NCI-H2081 treated with DMSO at 0.1 percent for 48 hours (cell line): ENCODE measurements at places on chromosomes 1 and 21.

GRCh38 chr1:83503153-83503552 lies 495.8 kb downstream of the TTLL7 start:
- DNase-seq, result no peak

DNA sequence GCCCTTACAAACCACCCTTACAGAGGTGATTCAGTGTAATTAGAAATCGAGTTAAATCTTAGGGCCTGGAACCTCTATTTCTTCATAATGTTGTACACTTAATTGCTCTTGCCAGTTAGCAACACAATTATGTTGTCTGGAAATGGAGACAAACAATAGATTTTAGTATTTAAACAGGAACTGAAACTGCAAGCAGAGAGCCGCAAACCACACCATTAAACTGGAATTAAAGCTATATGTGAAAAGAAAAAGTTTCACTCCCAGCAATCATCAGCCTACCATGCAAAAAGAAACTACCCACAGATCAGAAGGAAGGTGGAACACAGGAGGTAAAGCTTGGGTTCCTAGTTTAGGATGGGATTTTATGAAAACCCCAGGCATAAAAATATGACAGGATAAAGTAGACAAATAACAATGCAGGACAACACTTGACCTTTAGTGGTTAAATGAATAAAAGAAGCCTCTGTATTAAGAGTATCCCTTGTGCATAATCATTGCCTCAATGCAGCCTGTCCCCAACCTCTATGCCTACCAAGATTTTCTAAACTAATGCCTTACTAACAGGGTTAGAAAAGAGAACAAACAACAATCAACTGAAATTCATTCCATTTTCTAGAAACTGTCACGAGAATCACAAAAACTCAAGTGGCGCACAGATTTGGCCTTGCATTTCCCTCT lies 304.3 kb upstream of the ESRRG start:
- no peak for DNase-seq

GRCh38 chr1:18108299-18109057 lies 880 bp downstream of the IGSF21 start:
- no peak for DNase-seq

GRCh38 chr1:36301220-36301619 lies 4.9 kb upstream of the SH3D21 start:
- DNase-seq, result no peak

DNA sequence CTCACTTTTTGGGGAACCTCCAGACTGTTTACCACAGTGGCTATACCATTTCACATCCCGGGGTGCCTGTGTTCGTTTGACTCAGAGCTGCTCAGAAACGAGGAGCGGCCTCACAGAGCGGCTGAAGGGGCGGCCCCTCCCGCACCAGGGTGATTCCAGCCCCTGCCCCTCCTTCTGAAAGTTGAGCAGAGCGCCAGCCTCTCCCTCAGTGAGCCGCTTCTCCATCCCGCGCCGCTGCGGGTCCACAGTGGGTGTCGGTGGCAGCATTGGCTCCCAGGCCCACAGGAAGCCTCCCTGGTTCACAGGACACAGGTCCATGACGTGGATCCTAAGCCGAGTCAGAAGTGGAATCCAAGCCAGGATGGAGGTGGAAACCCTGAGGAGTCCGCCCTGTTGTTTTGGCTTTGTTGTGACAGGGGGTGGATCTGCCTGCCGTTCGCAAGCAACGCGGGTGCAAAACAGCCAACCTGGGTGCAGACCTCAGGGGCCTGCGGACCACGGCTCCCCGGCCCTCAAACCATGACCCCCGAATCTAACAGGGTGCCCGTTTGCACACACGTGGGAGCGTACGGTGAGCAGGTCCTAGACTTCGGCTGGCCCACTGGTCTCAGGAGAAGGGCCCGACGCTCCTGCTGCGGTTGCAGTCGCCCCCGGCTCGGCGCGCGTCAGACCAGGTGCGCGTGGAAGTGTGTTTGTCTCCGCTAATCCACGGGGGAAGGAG lies 186.8 kb upstream of the ARHGEF16 start:
- no peak for DNase-seq

DNA sequence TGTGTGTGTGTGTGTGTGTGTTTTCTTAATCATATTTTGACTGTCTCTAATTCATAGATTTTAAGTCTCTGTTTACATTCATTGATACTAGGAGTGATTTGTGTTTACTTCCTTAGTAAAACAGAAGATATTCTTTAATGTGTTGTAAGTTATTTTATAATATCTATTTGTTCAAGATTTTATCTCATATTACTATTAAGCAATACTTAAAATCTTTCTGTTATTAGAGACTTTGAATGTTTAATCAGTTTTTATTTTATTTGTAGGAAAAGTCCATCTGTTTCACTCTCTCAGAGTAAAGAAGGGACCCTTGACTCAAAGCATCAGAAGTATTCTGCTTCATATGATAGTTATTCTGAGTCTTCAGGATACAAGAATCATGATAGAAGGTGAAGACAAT lies 89.2 kb downstream of the CEP350 start:
- no peak for DNase-seq

DNA sequence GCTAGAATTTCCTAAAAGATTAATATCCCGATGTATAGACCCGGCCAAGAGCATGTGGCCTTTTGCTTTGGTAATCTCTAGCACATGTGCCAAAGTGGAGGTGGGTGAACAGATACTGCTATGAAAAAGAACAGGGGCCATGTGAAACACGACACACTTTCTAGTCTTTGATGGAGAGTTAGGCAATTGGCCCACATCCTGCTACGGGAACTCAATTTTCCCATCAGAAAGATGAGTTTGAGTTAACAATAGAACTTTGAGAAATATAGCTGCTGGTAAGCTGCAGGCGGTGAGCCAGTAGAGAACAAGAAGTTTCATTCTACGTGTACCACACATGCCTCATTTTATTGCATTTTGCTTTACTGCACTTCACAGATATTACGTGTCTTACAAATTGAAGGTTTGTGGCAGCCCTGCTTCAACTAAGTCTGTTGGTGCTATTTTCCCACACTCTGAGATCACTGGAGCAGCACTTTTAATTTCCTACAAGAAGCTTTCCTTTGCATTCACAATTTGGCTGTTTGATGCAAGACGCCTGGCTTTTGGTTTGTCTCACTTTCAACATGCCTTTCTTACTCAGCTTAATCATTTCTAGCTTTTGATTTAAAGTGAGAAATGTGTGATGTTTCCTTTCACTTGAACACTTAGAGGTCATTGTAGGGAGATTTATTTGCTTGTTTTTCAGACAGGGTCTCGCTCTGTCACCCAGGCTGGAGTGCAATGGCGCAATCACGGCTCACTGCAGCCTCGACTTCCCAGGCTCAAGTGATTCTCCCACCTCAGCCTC lies 46.3 kb downstream of the HTR6 start:
- no peak for DNase-seq

DNA sequence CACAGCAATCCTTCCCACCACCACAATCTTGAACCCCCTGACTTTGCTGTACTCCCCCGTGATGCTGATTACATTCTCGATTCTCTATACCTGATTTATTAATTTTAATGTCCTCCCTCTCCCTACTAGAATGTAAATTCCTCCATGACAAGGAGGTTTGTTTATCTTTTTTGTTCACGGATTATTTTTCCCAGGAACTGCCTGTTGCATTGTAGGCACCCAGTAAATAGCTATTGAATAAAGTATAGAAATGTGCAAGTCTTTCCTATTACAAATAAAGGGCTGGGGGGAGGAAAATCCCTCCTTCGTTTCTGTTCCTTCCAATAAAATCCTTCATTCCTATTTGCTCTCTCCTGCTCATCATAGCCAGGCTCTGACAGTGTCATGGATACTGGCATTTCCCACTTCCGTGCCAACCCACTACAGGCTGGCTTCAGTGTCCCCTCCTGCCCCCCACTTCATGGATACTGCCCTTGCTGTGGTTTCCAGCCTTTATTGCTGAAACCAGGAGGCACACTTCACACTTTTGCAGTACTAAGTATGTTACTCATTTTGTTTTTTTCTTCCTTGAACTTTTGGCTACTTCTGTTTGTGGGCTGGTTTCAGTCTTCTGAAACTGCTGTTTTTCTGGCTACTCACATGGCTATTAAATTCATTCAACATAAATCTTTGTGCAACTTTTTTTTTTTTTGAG lies 7.5 kb downstream of the KIF1B start:
- no peak for DNase-seq

- no peak for DNase-seq
These were observed 1.9 kb downstream of the ANKRD34A start for GRCh38 chr1:145962157-145963102.

GRCh38 chr1:205315008-205315618 lies 6.4 kb downstream of the NUAK2 start:
- no peak for DNase-seq

- DNase-seq, result no peak
These were observed 15.8 kb downstream of the SYNJ1 start for GRCh38 chr21:32712043-32712442.

DNA sequence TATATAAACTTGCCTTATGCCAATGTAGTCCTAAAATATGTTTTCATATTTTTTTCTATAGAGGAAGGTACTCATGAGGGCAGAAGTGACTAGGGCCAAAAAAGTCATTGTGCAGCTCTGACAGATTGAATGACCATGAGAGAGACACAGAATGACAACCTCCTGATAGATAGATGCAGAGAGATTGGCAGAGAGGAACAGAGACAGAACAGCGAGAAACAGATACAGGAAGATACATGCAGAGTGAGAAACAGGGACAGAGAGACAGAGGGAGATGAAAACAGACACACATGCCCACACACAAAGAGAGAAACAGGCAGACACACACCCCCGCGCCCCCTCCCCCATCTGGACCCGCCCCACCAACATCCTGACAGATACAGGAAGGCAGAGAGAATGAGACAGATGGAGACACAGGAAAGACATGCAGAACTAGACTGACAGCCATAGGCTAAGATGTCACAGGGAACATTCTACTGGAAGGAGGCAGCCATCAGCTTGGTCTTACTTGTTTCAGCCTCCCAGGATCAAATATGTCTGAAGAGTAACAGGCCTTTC lies 211.1 kb downstream of the ST6GALNAC3 start:
- no peak for DNase-seq

DNA sequence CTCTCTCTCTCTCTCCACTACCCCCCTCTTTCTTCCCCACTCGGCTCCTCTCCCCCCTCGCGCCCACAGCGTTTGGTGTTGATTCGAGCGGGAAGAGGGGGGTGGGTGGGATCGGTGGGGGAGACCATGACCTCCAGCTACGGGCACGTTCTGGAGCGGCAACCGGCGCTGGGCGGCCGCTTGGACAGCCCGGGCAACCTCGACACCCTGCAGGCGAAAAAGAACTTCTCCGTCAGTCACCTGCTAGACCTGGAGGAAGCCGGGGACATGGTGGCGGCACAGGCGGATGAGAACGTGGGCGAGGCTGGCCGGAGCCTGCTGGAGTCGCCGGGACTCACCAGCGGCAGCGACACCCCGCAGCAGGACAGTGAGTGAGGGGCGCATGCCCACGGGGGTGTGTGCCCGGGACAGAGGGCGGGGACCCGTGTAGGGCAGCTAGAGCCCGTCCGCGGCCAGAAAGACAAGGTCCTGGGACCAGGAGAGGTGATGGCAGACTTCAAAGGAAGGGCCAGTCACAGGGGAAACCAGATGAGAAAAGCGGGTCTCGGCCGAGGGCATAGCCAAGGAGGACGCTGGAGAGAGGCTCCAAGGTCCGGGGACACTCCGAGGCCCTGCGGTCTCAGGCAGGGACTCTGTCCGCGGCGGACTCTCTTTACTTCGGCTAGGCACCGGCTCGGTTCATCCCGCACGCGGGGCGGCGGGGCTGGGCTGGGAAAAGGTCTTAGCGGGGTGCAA lies at the start of gene PRRX1:
Gene PRRX1 (plus strand): TSS at position 39 of the 735 bp plus-strand sequence. CDS start 88 bp downstream, at position 127.
- no peak for DNase-seq

DNA sequence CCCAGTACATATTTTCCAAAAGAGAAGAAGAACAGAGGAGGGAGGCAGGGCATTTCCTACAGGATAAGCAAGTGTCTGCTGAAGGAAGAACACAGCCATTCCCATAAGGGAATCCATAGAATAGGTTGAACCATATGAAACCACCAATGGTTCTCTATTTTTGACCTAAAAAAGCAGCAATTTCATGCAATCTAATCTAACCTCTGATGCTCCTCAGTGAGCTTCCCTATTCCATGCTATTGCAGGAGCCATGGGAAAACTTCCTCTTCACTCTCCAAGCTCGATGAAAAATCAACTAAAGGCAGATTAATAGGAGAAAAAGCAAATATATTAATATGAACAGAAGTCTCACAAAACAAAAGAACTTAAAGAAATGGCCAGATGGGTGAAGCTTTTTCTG lies 50.5 kb downstream of the SIPA1L2 start:
- DNase-seq, result no peak

DNA sequence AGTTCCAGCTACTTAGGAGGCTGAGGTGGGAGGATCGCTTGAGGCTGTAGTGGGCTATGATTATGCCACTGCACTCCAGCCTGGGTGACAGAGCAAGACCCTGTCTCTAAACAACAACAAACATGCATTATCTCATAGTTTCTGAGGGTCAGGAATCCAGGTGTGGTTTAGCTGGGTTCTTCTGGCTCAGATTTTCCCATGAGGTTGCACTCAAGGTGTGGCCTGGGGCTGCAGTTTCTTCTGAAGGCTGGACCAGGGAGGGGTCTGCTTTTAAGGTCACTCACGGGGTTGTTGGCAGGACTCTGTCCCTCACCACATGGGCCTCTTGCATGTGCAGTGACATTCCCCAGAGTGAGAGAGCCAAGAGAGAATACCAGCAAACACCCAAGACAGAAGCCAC lies 77.0 kb downstream of the EPHB2 start:
- no peak for DNase-seq

GRCh38 chr1:204714861-204715511 lies 29.4 kb upstream of the LRRN2 start:
- DNase-seq, result no peak

DNA sequence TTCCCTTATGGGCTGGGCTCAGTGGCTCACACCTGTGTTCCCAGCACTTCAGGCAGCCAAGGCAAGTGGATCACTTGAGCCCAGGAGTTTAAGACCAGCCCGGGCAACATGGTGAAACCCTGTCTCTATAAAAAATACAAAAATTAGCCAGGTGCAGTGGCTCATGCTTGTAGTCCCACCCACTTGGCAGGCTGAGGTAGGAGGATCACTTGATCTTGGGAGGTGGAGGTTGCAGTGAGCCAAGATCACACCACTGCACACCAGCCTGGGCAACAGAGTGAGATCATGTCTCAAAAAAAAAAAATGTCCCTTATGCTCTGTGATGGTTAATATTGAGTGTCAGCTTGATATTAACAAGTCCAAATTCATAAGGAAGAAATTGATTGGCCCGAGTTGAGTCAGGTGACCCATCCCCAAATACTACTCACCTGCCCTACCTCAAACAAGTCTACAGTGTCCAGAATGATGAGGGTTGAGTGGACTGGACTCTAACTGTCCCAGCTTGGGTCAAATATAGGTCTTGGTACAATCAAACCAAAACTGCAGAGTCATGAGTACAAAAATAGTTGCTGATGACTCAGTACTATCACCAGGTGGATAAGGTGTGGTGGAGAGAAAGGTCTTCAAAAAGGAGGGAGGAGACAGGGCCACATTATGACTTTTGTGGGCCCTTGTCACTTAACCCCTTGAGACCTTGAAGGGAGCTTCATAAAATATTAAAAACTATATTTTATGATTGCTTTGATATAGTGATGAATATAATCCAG lies 161.0 kb downstream of the ZNF326 start:
- no peak for DNase-seq
